ENCODE measurements at places on chromosomes 12 and 14. TPM values are rescaled to one million over a fixed set of nuclear protein-coding genes. Genes with fewer than 3 reads are reported as not detected.

Gene CLEC12A
- total RNA-seq = not detected

GRCh38 chr14:33786091-33786825, 164.6 kb downstream of the EGLN3 start:
- no peak overlapping the region for H3K4me3 ChIP-seq
- no peak overlapping the region for H3K27ac ChIP-seq
- no peaks in the 10 kb centered on the region for H3K27me3 ChIP-seq
- no peaks in the 10 kb centered on the region for H3K36me3 ChIP-seq

- H3K36me3 ChIP-seq = no peaks in the 10 kb centered on the region
- peaks cover 5% of the 10 kb centered on the region for H3K4me1 ChIP-seq
- H3K27me3 ChIP-seq = no peaks in the 10 kb centered on the region
- no peak overlapping the region for H3K27ac ChIP-seq
- H3K4me3 ChIP-seq = no peak overlapping the region
Measured at GRCh38 chr12:40012711-40013110, 93.2 kb downstream of the SLC2A13 start.

DNA sequence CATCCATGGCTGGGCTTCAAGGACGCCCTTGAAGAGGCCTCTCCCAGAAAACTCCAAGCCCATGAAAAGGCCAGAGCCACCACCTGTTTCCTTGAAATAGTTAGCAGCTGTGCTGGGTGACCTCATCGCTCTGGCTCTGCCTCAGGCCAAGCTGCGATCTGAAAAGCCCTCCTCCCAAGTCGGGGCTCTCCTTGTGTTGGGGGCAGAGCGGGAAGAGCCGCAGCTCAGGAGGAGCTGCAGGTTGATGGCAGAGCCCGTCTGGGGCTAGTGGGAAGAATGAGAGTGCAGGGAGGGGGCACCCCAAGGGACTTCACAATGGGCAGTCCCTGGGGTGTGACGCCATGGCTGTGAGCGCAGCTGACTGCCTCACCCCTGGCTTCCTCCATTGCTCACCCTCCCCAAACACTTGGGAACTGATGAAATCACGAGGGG, 50.0 kb upstream of the STON2 start:
- no peaks in the 10 kb centered on the region for H3K36me3 ChIP-seq
- peak; percentile 78 for DNase-seq
- H3K4me1 ChIP-seq = no peaks in the 10 kb centered on the region
- no peak overlapping the region for H3K4me3 ChIP-seq
- no peak overlapping the region for H3K27ac ChIP-seq
- H3K27me3 ChIP-seq = no peaks in the 10 kb centered on the region

DNA sequence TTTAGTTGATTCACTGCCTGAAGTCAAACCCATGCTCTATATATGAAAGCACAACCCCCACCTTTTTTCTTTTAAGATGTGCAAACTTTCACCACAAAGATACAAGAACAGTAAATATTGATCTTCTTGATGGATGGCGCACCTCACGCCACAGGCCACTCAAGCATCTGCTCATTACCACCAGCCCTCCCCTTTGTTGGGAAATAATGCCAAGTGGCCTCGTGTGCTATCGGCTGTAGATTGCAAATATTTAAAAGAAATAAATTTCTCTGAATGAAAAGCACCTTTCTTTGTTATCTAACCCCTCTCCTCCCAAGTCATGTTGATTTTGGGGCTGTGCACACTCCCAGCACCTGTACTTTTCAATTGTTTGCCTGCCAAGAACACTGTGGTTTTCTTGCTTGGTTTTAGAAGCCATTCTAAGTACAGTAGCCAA, 122.7 kb downstream of the C12orf42 start:
- no peak overlapping the region for H3K27ac ChIP-seq
- no peak overlapping the region for H3K4me3 ChIP-seq
- DNase-seq = peak; percentile 70
- H3K27me3 ChIP-seq = no peaks in the 10 kb centered on the region
- no peaks in the 10 kb centered on the region for H3K36me3 ChIP-seq

GRCh38 chr12:77045183-77045582, 20.2 kb downstream of the E2F7 start:
- H3K4me3 ChIP-seq = no peak overlapping the region
- H3K36me3 ChIP-seq = no peaks in the 10 kb centered on the region
- no peak for DNase-seq
- H3K27me3 ChIP-seq = no peaks in the 10 kb centered on the region

DNA sequence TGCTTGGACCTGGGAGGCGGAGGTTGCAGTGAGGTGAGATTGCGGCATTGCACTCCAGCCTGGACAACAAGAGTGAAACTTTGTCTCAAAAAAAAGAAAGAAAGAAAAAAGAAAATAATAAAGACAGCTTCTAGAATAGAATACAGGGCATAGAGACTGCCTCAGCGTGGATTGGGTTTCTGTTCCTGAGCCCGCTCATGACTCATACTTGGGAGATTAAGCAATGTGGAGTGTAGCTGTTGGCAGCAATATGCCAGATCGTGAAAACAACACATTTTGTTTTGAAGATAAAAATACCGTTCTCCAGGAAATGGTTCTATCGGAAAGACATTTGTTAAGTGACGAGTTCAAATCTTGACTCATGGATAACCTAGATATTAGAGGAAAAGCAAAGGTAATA, 67.2 kb downstream of the GLT1D1 start:
- H3K27ac ChIP-seq = no peak overlapping the region
- no peaks in the 10 kb centered on the region for H3K4me1 ChIP-seq
- H3K27me3 ChIP-seq = no peaks in the 10 kb centered on the region
- DNase-seq = no peak

GRCh38 chr12:109356577-109356976, 8.9 kb downstream of the MYO1H start:
- H3K4me1 ChIP-seq = no peaks in the 10 kb centered on the region
- H3K36me3 ChIP-seq = no peaks in the 10 kb centered on the region
- H3K27ac ChIP-seq = no peak overlapping the region
- H3K4me3 ChIP-seq = no peak overlapping the region

DNA sequence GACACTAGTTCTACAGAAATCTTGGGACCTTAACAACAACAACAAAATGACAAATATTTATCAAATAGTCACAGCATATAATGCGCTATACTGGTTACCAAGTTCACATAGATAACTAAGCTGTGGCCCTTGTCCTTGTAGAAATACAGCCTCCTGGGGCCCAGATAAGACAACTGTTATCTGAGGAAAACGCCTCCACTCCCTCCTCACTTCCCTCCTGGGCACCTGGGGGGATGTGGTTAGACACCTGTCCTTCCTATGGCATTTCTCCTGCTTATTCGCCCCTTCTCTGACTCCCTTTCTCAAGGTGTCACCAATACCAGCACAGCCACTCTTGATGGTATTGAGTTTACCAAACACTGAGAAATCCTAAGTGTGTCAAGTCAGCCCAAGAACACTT, 419.4 kb downstream of the RAD51B start:
- no peaks in the 10 kb centered on the region for H3K27me3 ChIP-seq
- H3K27ac ChIP-seq = peak overlapping the region; percentile 78
- no peaks in the 10 kb centered on the region for H3K36me3 ChIP-seq
- H3K4me3 ChIP-seq = no peak overlapping the region

DNA sequence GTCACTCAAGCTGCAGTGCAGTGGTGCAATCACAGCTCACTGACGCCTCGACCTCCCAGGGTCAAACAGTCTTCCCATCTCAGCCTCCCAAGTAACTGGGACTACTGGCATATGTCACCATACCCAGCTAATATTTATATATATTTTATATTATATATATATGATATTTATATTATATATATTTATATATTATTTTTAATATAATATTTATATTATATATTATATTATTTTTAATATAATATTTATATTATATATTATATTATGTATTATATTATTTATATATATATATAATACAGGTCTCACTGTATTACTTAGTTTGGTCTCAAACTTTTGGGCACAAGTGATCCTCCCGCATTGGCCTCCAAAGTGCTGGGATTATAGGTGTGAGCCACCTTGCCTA, 9.4 kb downstream of the ZNF84 start:
- no peaks in the 10 kb centered on the region for H3K27me3 ChIP-seq
- no peaks in the 10 kb centered on the region for H3K4me1 ChIP-seq
- no peak overlapping the region for H3K4me3 ChIP-seq
- H3K36me3 ChIP-seq = peaks cover 99% of the 10 kb centered on the region
- H3K27ac ChIP-seq = no peak overlapping the region

- no peaks in the 10 kb centered on the region for H3K4me1 ChIP-seq
- H3K4me3 ChIP-seq = no peak overlapping the region
- no peaks in the 10 kb centered on the region for H3K27me3 ChIP-seq
- H3K36me3 ChIP-seq = no peaks in the 10 kb centered on the region
Measured at GRCh38 chr12:33192226-33192625, 247.4 kb downstream of the SYT10 start.

Gene KRT6C
- not detected for total RNA-seq

DNA sequence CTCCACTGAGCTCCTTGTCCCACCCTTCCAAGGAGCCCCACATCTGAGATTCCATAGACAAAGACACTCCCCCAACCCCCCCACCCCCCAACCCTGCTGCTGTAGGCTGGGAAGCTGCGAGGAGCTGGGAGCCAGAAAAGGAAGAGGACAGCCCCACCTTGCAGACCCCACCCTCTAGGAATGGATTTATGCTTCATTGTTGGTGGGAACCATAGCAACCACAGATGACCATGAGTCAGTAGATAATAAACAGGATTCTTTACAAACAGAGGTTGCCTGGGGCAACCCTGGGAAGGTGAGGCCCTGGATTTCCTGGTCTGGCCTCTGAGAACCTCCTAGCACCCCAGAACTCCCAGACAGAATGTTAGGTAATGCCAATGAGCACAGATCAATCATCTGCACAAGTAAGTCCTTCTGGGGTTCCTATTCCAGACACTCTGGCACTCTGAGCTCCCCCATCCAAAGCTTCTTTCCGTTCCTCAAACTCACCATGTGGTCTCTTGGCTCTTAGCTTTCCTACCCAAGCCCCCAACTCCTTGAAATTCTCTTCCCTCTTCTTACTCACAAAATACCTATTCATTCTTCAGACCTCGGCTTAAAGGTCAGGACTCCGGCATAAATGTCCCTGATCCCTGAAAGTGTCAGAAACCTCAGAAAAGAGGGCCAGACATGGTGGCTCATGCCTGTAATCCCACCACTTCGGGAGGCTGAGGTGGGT, 15.2 kb upstream of the PLEKHG6 start:
- peak overlapping the region; percentile 73 for H3K27ac ChIP-seq
- H3K4me3 ChIP-seq = no peak overlapping the region
- peak; percentile 95 for DNase-seq
- H3K4me1 ChIP-seq = peaks cover 16% of the 10 kb centered on the region
- no peaks in the 10 kb centered on the region for H3K27me3 ChIP-seq

GRCh38 chr14:33848706-33849454, 102.0 kb downstream of the EGLN3 start:
- H3K36me3 ChIP-seq = no peaks in the 10 kb centered on the region
- no peak overlapping the region for H3K4me3 ChIP-seq
- no peaks in the 10 kb centered on the region for H3K4me1 ChIP-seq
- H3K27me3 ChIP-seq = no peaks in the 10 kb centered on the region

DNA sequence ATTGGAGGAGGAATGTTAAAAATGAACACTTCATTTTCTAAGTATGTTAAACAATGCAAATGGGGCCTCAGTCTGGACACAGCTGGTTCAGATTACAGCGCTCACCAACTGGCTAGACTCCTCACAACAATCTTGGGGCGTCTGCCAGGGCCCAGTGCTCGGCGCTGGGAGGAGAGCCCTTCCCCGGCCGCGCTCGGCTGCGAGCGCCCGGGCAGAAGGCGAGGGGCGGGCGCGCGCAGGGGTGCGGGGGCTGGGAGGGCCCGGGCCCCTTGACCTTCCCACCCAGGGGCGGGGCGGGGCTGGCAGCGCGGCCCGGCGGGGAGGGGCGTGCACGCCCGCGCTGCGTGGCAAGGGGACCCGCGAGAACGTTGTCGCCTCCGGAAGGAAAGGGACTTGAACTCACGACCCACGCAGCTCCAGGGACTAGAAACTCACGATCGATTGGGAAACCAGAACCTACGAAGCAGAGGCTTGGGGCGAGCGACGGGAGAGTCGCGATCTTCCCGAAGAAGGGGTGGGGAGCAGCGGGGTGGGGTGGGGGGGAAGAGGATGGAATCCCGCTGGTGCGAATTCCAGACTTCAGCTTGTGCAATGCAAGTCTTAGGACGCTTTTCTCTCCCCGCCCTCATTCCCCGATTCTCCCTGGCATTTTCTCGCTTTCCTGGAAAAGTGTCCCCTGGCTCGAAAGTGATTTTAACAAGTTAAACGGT, at the start of gene FBLN5:
Gene FBLN5, minus strand, starts transcription at position 220 of the 710 bp plus-strand sequence. CDS start 465 bp downstream, outside the sequence.
- H3K36me3 ChIP-seq = no peaks in the 10 kb centered on the region
- peak; percentile 60 for DNase-seq
- H3K27ac ChIP-seq = peak within 1 kb of the TSS; percentile 81
- peaks cover 13% of the 10 kb centered on the region for H3K4me1 ChIP-seq

Gene SMOC1
- not detected for total RNA-seq

Gene LHX5
- 0.45 TPM for total RNA-seq

GRCh38 chr12:122096591-122097149, 18.1 kb downstream of the MLXIP start:
- H3K27ac ChIP-seq = peak overlapping the region; percentile 85
- H3K4me1 ChIP-seq = peaks cover 98% of the 10 kb centered on the region
- H3K27me3 ChIP-seq = no peaks in the 10 kb centered on the region
- no peaks in the 10 kb centered on the region for H3K36me3 ChIP-seq
- no peak overlapping the region for H3K4me3 ChIP-seq

GRCh38 chr12:132064631-132065030, 79.5 kb downstream of the DDX51 start:
- H3K4me3 ChIP-seq = no peak overlapping the region
- DNase-seq = no peak
- no peaks in the 10 kb centered on the region for H3K27me3 ChIP-seq
- H3K4me1 ChIP-seq = no peaks in the 10 kb centered on the region
- peaks cover 70% of the 10 kb centered on the region for H3K36me3 ChIP-seq
- H3K27ac ChIP-seq = no peak overlapping the region

Gene SIX6
- total RNA-seq = not detected

- DNase-seq = peak; percentile 23
- H3K27ac ChIP-seq = peak overlapping the region; percentile 9
- H3K27me3 ChIP-seq = no peaks in the 10 kb centered on the region
- H3K4me3 ChIP-seq = no peak overlapping the region
Measured at GRCh38 chr12:109752117-109753053, 38.8 kb downstream of the FAM222A start.

- DNase-seq = no peak
- H3K27ac ChIP-seq = no peak overlapping the region
- H3K4me1 ChIP-seq = no peaks in the 10 kb centered on the region
Measured at GRCh38 chr12:4932576-4932975, 22.9 kb downstream of the KCNA1 start.

GRCh38 chr12:52041695-52042123, 9.5 kb upstream of the NR4A1 start:
- no peak overlapping the region for H3K4me3 ChIP-seq
- H3K4me1 ChIP-seq = peaks cover 38% of the 10 kb centered on the region
- peak; percentile 85 for DNase-seq
- H3K36me3 ChIP-seq = no peaks in the 10 kb centered on the region
- H3K27ac ChIP-seq = peak overlapping the region; percentile 86

Gene CLMN
- total RNA-seq = 30.1 TPM

GRCh38 chr14:34449819-34450541, 12.1 kb downstream of the SPTSSA start:
- peaks cover 16% of the 10 kb centered on the region for H3K4me1 ChIP-seq
- peaks cover 6% of the 10 kb centered on the region for H3K36me3 ChIP-seq
- no peaks in the 10 kb centered on the region for H3K27me3 ChIP-seq
- no peak for DNase-seq
- no peak overlapping the region for H3K4me3 ChIP-seq
- H3K27ac ChIP-seq = no peak overlapping the region

GRCh38 chr12:103791350-103791920, 49.6 kb downstream of the NT5DC3 start:
- no peaks in the 10 kb centered on the region for H3K27me3 ChIP-seq
- H3K27ac ChIP-seq = no peak overlapping the region
- H3K36me3 ChIP-seq = peaks cover 38% of the 10 kb centered on the region
- DNase-seq = no peak
- no peak overlapping the region for H3K4me3 ChIP-seq

Gene DAO
- total RNA-seq = not detected

Measured in stomach (tissue), 19 donors.